Amniotic epithelial cell (primary cell): ENCODE measurements at places on chromosomes 13 and 19.

DNA sequence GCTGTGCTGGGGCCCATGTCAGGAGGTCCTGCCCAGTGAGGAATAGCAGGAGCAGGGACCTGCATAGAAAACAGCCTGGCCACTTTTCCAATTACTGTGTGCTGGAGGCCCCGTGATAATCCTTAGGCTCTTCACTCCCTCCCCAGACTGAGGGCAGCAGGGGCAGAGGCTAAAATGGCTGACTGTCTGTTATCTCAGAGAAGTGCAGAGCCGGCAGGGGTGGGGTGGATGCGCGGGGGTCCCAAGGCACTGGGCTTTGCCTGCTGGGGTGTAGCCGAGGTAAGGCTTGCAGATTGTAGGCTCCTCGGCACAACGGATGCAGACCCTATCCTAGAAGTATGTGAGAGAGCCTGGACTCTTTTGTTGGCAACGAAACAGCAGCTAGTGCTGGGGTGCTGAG is 1064.1 kb downstream of the OLFM4 start:
- no peak for DNase-seq

DNA sequence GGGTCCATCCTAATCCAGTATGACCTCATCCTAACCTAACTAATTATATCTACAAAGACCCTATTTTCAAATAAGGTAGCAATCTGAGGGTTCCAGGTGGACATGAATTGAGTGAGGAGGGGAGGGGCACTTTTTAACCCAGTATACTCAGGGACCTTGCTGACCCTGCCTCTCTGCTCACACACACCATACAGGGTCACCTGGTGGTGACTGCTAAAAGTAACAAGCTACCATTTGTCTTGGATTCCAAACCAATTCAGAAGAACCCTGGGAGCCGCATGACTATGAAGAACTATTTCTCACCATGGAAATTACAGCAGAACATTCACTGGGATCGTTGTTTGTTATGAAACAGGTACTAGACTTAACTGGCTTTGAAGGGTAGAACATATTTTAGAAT is 151.9 kb downstream of the LACC1 start:
- no peak for DNase-seq

DNA sequence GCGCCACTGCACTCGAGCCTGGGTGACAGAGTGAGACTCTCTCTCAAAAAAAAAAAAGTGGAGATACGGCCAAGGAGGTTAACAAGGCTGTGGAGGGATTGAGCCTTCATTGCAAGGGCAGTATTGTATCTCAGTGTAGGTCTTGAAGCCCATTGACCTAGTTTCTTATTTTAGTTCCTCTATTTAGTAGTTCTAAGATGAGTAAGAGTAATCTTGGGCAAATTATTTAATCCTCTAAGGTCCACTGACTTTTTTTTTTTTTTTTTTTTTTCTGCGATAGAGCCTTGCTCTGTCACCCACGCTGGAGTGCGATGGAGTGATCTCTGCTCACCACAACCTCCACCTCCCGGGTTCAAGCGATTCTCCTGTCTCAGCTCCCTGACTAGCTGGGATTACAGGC is 14.3 kb upstream of the ILF3 start:
- no peak for DNase-seq

GRCh38 chr13:45356966-45357672 is 16.1 kb upstream of the TPT1 start:
- DNase-seq = no peak

- DNase-seq = peak; percentile 4
Observed at GRCh38 chr13:108834193-108834592, 204.8 kb downstream of the MYO16 start.

- no peak for DNase-seq
Observed at GRCh38 chr19:49686503-49687088, 2.8 kb upstream of the ADM5 start.

- DNase-seq = no peak
Observed at GRCh38 chr19:3095441-3096191, 1.5 kb downstream of the GNA11 start.

DNA sequence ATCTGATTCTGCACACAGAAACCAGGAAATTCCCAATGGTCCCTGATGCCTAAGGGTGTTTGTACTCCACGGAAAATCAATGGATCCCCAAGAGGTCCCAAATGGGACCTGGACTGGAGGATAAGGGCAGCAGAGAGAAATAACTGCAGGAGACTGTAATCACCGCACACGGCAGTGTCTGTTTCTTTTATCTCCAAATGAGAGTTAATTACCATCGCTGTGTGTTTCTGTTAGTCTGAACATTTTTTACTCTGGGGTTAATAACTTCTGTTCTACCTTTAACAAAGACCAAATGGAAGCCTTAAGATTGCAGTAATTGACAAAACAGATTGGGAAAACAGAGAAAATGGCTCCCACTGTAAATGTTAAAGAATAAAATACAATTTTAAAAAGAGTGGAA is 320.9 kb downstream of the DCLK1 start:
- no peak for DNase-seq

GRCh38 chr13:111143865-111144540 is 28.9 kb downstream of the ARHGEF7 start:
- no peak for DNase-seq

DNA sequence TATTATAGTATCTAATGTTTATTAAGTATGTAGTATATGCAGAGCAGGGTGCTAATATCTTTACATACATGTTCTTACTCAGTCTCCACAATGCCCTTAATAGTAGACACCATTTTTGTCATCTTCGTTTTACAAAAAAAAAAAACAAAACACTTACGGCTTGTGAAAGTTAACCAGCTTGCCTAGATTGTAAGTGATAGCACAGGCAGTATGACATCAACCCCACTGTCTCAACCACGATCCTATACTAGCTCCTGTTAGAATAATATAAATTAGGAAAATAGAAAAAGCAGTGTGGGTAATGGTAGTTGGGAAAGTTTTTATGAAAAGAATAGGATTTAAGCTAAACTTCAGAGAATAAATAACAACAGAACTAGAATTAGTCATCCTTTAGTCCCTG is 34.3 kb downstream of the MICU2 start:
- no peak for DNase-seq

GRCh38 chr13:54628383-54628782 is 1599.8 kb downstream of the OLFM4 start:
- DNase-seq = no peak

DNA sequence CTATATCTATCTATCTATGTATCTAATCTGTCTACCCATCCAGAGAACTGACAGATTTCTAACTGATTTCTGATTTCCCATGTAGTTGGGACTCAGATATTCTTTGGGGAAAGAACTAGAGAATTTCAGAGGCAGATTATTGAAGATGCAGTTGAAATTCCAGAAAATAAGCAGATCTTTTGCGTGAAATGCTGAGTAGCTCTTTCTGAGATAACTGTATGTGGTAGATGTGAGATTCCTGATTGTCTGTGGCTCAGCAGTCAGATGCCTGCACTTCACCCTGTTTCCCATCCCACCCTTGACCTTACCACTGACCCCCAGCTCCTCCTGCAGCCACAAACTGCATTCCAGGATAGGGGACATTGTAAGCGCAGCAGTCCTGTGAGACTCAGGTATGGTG is 61.5 kb downstream of the DGKH start:
- DNase-seq = peak; percentile 21

- DNase-seq = peak; percentile 95
Observed at GRCh38 chr19:1241417-1242095, at the start of gene ATP5F1D. Gene ATP5F1D (plus strand): TSS chr19:1241751. CDS start chr19:1241851, 100 bp downstream.

- DNase-seq = no peak
Observed at GRCh38 chr13:33150126-33150525, 133.9 kb downstream of the KL start.

DNA sequence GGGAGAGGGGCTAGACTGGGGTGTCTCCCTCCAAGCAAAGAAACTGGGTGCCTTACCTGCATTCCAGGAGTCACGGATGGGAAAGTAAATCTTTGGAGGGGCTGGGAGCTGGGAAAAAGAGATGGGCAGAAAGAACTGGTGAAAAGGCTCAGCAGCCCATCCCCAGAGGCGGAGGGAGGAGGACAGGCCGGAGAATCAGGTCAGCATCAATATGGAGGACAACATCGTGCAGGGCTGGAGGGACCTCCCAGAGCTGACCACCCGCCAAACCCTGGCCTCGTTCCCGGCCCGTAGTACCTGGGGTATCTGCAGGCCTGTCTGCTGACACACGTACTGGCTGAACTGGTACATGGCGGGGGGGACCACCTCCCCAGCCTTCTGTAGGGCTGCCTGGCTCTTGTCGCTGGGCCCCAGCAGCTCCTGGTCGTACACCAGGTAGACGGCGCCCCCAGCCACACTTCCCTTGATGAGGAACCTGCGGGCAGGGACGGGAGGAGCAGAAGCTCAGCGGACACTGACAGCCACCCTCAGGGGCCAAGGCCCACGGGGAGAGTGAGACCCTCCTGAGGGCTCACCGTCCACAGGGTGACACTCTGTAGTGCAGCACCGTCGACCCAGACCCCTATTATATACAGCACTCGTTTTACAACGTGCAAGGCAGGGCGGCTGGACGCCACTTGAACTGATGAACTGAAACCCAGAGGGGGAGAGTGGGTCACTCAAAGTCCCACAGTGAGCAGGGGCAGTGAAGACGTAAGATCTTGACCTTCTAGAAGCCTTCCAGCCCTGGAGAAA is 830 bp downstream of the MICOS13 start:
- no peak for DNase-seq

DNA sequence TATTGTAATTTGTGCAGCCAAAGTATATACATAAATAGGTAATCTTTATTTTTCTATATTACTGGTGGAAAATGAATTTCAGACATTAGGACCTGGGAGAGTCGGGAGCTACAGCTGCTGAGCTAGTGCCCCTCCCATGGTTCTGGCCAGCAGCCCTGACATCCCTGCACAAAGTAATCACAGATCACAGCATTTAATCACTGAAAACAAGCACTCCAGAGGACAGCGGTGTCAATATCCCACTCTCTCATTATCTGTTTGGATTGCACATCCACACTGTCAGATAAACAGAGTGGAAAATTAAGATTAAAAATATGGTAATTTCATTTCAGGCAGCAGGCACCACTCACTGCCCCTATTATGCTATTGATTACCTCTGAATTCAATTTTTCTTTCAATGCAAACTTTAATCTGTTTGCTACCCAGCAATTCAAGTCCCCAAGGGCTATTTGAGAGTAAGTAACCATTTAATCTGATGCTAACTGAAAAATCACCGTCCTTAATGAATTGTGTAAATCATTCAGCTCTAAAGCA is 254.1 kb upstream of the SOX21 start:
- no peak for DNase-seq

- no peak for DNase-seq
Observed at GRCh38 chr19:18435178-18435841, 2.6 kb downstream of the ISYNA1 start.

DNA sequence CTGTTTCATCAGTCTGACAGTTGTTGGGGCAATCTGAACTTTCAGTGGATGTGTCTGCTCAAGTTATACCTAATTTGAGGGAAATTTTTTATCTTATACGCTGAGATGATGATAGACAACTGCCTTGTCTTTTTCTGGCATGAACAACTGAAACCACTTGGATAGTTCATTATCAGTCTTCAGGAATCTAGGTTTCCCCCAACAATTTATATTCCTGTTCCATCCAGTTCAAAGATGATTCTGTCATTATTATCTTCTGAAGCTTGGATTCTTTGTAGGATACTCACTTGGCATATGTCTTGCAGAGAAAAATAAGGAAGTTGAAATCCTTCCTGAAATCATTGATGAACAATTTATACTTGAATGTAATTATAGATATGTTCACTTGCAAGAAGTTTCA is 193.7 kb downstream of the LMO7 start:
- DNase-seq = peak; percentile 39
